ENCODE measurements at places on chromosomes 5 and 9.

DNA sequence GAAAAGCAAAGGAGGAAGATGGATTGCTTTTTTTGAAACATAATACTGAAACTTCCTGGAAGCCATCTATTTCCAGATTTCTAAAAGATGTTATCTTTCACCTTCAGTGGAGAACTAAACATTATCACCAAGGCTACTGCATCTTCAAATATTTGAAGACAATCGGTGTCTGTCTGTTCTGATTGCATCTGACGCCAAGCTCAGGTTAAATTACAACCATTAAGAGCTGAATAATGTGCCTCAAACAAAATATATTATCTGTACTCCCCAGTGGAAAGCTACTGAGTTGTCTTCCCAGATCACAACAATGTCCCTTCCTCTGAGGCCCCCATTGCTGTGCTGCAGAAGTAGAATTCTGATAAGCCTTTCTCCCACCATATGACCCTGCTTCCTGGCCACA is 342.3 kb downstream of the PLK2 start:
- DNase-seq, result no peak

- DNase-seq, result peak; percentile 47
These were observed 41.5 kb upstream of the NOTCH1 start for GRCh38 chr9:136587145-136587943.

DNA sequence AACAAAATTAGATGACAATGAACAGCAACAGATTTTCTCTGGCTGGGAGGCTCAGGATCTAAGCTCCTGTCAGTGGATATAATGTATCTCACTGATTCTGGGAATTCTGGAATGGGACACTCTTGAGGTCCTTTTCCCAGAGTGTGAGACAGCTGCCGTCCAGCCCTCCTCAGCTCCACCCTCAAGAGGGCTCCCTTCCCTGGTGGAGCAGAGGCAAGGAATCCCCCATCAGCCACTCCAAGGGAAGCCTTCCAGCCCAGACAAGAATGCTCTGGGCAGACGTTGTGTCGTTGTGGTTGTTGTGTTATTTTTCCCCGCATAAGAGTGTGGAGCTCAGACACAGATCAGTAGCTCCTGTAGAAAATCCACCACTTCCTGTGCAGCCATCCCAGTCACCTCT is 47.7 kb upstream of the ATP10B start:
- DNase-seq, result no peak

DNA sequence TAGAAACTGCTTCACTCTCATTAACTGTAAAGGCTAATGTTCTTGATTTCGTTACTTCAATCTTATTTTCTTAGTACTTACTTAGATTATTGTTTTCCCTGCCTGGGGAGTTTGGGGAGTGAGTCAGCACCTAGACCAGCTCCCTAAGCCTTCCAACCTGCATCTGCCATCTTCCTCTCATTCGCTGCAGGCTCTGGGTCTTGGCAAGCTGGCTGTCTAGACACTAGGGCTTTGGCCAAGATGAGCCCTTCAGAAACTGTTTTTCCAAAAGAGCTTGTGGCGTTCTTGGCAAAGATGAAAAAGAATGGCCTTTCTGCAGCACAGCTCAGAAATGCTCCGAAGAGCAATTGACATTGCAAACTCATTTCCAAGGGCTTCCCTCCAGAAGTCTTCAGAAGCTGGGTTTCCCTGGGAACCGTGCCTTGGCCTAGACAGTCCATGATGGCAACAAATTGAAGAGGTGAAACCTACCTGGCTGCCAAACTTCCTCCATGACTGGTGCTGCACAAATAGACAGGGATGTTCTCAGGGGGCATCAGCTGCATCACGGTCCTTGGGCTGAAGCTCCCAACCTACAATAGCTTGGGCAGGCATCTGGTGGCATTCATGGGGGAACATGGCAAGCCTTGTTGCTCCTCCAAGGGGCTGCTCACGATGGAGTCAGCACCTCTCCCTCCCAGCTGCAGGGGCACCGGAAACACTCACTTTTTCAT is 76.6 kb downstream of the NSUN2 start:
- no peak for DNase-seq

DNA sequence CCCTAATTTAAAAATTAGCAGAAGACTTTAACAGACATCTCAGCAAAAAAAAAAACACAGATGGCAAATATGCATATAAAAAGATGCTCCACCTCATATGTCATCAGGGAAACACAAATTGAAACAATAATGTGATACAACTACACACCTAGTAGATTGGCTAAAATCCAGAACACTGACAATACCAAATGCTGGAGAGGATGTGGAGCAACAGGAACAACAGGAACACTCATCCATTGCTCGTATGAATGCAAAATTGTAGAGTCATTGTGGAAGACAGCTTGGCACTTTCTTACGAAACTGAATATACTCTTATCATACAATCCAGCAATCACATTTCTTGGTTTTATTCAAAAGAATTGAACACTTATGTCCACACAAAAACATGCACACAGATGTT is 22.1 kb downstream of the MCIDAS start:
- no peak for DNase-seq

GRCh38 chr5:78157001-78157400 is 137.5 kb downstream of the AP3B1 start:
- no peak for DNase-seq

- DNase-seq, result peak; percentile 34
These were observed 20.5 kb upstream of the GLRX start for GRCh38 chr5:95842854-95843544.

- no peak for DNase-seq
These were observed 435.1 kb upstream of the CDH9 start for GRCh38 chr5:27473307-27474046.

DNA sequence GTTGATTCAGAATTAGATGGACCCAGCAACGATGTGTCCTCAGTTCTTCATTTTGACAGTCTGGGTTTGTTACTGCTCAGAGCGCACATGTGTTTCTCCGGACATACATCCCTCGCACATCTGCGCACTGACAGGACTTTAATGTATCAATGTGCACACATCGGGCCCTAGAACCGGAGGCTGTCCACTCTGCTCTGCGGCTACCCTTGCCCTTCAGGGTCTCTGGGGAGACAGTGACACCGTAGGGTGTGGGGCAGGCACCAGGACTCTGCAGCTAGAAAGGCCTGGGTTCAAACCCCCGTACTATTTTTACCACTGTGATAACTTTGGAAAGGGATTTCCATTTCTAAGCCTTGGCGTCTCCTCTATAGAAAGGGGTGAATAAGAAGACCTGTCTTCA is 23.5 kb upstream of the LPCAT1 start:
- DNase-seq, result no peak

DNA sequence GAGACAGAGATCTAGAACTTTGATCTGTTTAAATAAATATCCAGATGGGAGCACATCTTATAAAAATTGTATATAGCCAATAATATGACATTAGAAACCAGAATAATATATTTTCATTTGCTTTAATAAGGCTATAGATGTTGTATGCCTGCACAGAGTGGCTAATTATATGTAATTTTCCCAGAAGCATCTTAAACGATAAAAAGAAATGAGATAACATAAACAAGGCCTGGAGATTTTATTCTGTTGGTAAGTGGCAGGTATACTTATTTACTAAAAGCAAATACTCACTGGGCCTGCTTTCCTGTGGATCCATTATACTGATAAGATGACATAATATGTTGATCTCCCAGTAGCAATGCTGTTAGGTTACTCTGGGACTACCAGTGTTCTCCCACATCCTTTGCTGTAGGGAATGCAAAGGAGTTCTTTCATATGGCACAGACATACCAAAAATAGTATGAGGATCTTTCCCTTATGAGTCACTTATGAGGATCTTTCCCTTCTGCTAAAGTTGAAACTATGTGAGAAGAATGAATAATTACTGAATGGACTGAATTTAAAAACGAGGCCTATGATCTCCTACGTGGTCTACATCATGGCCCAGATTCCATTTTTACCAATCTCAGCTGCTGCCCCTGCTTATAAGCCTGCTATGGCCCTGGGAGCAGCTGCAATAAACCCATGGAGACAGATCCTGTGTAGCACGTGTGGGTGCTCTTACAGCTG is 112.1 kb downstream of the NUDT12 start:
- no peak for DNase-seq

DNA sequence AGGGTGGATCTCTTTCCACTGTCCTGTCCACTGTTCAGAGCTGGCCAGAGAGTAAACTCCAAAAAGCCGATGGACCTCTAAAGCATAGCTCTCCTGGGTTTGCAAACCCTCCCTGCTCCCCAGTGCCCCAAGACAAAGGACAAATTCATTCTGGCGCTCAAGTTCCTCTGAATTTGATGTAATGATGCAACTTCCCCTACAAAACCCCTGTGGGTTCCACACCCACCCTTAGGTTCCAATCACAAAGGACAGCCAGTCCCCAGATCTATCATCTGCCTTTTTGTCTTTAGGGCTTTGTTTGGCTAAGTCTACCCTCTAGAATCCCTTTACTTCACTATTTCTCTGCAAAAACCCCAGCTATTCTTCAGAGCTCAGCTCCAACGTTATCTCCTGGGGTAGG is 57.4 kb upstream of the SLC25A51 start:
- no peak for DNase-seq

DNA sequence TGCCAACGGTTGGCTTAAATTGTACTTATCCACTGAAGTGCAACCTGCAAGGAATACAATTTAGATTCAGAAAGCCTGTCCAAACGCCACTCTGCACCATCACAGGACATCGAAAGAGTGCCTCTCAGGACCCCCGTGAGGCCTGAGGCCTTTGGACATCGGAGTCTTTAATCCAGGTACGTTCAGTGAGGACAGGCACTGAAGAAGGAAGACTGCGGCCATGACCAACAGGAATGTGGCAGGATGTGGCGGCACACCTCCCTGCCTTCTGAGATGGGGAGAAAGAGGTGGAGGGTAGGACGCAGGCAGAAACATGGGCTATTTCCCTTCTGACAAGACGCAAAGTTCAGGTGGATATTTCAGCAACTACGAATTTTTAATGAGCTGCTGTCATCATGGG is 205.8 kb downstream of the FANCC start:
- DNase-seq, result no peak

DNA sequence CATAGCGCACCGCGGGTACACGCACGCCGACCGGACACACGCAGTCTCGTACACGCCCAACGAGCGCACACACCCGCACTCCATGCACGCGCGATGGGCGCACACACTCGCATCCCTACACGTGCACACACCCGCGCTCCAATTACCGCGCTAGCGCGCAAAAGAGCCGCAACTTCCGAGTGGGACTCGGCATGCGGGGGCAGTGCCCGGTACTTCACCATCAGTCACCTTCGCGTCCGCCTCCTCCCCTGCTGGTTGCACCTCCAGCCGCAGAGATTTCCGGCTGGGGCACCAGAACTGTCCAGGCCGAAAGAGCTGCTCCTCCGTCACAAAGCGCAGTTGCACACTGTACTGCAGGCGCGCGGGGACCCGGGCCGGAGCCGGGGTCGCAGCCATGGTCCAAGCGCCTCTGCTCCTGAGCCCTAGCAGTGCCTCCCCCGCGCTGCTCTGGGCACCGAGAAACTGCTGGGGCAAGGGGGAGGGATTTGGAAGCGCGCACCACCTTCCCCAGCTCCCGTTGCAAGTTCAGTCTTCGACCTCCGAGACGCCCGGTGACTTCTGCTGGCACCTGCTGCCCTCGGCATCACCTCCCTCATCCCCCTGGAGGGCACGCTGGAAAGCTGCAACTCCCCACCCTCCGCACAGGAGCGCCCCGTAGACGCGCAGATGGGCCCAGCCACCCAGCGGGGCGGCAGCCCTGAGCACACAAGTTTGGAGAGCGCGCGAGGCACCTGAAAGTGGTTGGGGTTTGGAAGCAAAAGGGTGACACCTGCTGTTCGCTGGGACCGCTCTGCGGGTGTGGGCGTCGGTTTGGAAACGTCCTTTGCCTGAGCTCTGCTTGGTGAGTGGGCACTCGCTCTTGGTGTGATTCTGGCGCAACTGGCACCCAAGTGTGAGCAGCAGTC is 337.4 kb upstream of the PUM3 start:
- DNase-seq, result peak; percentile 3

DNA sequence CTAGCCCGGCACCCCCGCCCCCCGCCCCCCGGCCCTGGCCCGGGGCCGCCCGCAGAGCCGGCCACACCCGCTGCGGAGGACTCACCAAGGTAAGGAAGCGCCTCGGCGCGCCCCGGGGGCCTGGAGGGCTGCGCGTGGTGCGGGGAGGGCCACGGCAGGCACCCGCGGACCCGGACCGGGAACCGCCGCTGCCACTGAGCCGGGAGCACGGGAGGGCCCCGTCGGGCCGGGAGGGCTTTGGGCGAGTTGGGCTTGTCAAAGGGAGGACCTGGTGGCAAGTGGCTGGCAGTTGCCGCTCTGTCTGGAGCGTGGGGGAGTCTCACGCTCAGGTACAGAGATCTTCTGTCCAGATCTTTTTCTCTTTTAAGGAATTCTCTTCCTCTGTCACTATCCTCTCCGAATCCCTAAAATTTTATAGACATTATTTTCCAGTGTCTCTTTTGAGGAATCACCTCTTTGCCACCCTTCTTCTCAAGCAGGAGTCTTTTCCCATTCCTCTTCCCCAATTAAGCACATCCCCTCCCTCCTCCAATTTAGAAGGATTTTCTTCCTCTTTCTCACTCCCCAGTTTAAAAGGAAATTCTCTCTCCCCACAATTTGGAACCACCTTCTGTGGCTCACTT is 11.3 kb upstream of the LHX2 start:
- DNase-seq, result no peak

GRCh38 chr5:84285641-84286637 is 98.7 kb downstream of the EDIL3 start:
- DNase-seq, result no peak

DNA sequence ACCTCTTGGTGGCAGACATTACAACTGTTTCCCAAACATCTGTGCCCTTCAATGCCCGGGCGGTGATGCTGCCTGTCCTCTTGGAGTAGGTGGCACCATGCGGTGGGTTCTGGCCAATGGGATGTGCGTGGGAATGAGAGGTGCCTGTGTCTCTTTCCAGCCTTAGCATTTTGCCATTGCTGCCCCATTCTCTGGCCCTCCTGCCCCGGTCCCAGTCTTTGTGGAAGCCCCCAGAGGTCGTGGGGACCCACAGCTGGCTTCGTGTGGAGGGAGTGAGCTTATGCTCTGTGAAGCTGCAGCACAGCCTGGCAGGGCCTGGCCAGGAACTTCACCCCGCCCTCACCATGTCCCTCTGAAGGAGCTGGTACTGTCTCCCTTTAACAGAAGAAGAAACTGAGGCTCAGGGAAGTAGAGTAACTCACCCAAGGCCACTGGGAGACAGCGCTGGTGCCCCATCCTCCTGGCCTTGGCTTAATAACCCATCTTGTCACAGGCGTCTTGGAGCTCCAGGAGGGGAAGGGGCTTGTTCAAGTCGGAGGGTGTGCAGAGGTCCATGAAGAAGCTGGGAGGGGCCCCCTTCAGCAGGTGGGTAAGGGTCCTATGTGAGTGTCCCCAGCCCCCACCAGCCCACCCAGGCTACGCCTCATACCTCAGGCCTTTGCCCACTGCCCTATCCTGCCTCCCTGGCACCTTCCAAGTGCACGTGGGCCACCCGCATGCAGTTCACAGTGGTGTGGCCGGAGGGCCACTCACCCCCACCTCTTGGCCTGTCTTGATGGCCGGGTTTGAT is 173.6 kb downstream of the GAPVD1 start:
- DNase-seq, result no peak

GRCh38 chr9:135403733-135404450 is 75.7 kb upstream of the PPP1R26 start:
- no peak for DNase-seq

- DNase-seq, result no peak
These were observed 189.7 kb downstream of the DCP2 start for GRCh38 chr5:113166261-113166660.

- DNase-seq, result no peak
These were observed 178.9 kb downstream of the GABBR2 start for GRCh38 chr9:98529841-98530240.
